ENCODE measurements at places on chromosomes 12 and 14.

GRCh38 chr12:90250042-90250441, 541.4 kb upstream of the ATP2B1 start:
- no peak for DNase-seq

DNA sequence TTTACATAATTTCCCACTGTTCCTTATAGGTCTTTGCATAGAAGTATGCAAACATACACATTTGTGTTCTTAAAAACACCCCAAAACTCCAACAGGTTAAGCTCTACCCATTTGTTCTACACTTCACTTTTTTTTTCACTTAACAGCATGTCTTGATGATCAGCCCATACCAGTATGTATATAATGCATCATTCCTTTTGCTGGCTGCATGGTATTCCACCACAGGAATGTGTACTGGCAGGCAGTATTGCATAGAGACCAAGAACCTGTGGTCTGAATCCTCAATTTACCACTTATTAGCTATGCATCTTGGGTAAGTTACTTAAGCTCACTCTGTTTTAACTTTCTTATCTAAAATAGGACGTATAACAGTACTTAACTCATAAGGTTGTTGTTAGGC, 65.5 kb downstream of the SAMD4A start:
- DNase-seq = no peak

- no peak for DNase-seq
Observed at GRCh38 chr12:20132818-20133217, 235.5 kb upstream of the PDE3A start.

- DNase-seq = no peak
Observed at GRCh38 chr12:75890141-75890540, 141.4 kb downstream of the PHLDA1 start.

Measured in stimulated activated CD4-positive, alpha-beta T cell treated with anti-CD3 and anti-CD28 coated beads, Interleukin-2, amount 100 ng/mL, for 24 hours (primary cell).